Suppressor macrophage treated with lipopolysaccharide for 1 hour (primary cell): ENCODE measurements at places on chromosomes 16 and 17.

DNA sequence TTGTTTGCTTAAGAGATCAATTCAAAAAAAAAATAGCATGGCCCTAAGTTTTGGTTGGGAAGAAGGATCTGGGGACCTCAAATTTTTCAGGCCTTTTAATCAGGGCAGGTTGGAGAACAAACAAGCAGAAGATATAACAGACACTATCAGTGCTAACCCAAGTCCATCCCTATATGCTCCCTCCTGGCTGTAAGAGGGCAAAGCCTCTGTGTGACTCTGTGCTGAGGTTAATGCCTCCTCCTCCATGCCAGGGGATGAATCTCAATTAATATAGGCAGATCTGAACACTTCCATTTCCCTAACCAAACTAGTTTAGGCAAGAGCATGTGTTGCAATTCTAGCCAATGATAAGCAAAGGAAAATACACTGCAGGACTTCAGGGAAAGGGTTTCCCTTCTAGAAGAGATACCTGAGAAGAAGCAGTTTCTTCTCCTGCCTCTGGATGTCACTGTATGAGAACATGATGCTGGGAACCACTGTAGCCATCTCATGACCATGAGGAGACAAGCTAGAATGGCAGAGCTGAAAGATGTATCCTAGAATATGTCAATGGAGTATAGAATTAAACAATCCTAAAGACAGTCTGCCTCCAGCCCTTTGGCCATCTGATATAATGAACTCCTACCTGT, 76.0 kb downstream of the CHD9NB start:
- DNase-seq: peak; percentile 12

DNA sequence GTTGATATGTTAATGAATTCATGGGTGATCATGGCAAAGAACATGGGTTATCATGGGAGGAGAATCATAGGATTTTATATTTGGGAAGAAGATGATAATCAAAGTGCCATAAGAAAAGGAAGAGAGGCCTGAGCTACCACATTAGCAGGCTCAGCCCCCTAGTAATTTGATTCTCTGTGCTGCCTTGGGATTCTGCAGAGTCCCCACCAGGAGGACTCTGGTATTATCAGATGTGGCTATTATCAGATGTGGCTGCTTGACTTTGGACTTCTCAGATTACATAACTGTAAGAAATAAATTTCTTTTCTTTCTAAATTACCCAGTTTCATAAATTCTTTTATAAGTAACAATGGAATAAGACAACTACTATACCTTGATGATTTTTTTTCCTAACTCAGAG, 137.6 kb downstream of the ITFG1 start:
- DNase-seq: no peak

GRCh38 chr17:19497624-19498023, 36.0 kb upstream of the SLC47A1 start:
- no peak for DNase-seq

DNA sequence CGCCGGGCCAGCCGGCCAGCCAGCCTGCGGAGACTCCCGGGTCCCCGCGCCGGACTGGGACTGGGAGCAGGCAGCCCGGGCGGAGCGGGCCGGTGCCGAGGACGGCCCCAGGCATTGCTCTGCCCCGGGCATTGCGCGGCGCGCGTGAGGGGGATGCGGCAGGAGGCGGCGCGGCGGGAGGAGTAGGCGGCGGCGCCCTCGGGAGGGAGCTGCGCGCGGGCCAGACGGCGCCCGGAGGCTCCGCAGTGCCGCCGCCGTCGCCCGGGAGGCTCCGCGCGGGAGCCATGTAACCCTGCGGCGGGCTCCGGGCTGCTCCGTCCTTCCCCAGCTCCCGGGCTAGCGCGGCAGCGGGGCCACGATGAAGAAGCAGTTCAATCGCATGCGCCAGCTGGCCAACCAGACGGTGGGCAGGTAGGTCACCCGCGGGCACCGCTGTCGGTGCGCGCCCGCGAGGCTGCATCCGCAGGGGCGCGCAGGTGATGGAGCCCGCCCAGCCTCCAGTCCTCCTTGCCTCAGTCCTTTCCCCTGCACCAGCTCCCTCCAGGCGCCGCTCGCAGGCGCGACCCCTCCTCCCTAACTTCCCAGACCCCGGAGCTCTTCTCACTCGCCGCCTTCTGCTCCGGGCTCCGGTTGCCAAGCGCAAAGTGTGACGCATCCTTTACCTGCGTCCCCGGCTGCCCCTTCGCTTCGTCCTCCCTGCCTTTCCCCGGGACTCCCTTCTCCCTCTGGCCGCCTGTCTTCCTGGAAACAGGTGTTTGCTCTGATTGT, at the start of gene ARHGAP44:
Gene ARHGAP44, plus strand, starts transcription at position 18 of the 768 bp plus-strand sequence. Its CDS starts 341 bp downstream, at position 359.
- DNase-seq: no peak

- DNase-seq: no peak
Measured at GRCh38 chr16:4360538-4361021, 9.5 kb upstream of the PAM16 start.

GRCh38 chr16:79856581-79856980, 256.0 kb upstream of the MAF start:
- peak; percentile 29 for DNase-seq

- DNase-seq: no peak
Measured at GRCh38 chr16:68993885-68994284, 111.6 kb upstream of the HAS3 start.

- DNase-seq: no peak
Measured at GRCh38 chr17:59505610-59506276, 59.7 kb upstream of the DHX40 start.

DNA sequence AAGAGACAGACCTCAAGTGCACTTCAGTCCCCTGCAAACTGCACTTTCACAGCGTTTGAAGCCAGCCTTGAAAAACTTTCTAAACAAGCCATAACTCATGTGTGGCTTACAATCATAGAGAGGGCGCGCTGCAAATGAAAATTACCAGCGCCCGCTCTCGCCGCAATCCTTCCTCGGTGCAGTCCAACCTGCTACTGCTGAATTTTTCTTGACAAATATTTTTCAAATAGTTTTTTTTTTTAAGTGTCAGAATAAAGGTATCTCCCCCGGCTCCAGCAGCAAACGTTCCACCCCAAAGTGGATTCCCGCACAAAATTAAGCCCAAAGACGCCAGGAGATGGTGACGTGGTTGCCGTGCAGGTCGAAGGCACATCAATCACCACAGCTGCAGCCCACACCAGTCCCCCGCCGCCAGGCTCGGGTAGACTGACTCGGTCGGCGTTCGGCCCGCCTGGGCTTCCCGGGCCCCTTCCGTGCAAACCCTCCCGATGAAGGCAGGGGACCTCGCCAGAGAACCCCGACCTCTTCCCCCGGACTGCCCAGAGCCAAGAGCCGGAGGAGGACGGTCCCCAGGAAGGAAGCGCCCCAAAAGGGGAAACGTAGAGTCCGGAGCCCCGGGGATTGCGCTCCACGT, 630 bp downstream of the GRB2 start:
- DNase-seq: peak; percentile 39

- no peak for DNase-seq
Measured at GRCh38 chr16:76052725-76053124, 224.5 kb upstream of the CNTNAP4 start.

DNA sequence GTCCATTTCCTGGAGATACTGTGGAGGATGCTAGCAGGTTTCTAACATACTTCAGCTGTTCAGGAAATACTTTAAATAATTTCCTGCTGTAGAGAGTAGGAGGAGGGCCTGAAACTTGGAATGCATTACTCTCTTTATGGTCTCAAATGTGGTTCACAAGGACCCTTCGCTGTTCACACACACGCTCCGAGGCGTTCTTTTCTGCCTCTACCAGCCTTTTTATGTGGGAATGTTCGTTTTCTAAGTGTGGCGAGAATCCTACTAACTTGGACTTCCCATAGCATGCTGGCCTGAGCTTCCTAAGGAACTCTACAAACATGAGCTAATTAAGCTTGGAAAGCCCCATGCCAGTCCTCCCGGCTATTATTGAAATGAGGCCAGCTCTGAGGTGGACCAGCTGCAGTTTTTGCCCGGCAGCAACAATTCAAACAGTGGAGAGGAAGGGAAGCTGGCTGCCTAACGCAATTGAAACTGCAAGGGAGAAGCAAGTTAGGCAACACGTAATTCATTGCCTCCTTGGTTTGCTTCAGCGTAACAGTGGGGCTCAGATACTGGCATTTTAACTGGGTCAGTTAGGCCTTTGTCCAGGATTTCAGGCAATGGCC, 18.9 kb downstream of the KPNA2 start:
- DNase-seq: peak; percentile 91

- no peak for DNase-seq
Measured at GRCh38 chr16:82980810-82981209, 354.0 kb downstream of the CDH13 start.

GRCh38 chr16:74450236-74450635, 29.0 kb upstream of the CLEC18B start:
- DNase-seq: no peak

DNA sequence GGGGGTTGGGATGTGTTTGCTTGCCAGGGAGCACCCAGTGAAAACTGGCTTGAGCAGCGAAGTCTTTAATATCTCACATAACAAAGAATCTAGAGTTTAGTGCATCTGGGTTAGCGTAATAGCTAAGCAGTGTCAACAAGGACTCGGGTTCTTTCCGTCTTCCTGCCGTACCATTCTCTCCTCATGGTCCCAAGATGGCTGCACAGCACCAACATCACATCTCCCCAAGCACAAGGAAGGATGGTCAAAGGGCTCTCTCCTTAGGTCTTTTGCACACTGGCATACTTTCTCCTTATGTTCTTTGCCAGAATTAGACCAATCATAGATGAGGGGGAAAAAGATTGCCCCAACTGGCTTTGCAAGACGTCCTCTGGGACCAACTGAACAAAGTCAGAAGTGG, 30.9 kb downstream of the CRISPLD2 start:
- DNase-seq: no peak
